ENCODE measurements at places on chromosomes 13 and 19.

- H3K27me3 ChIP-seq = no peaks in the 10 kb centered on the region
- no peak overlapping the region for H3K4me3 ChIP-seq
- no peaks in the 10 kb centered on the region for H3K36me3 ChIP-seq
- no peaks in the 10 kb centered on the region for H3K4me1 ChIP-seq
Measured at GRCh38 chr13:74871369-74872070, 610.4 kb downstream of the TBC1D4 start.

DNA sequence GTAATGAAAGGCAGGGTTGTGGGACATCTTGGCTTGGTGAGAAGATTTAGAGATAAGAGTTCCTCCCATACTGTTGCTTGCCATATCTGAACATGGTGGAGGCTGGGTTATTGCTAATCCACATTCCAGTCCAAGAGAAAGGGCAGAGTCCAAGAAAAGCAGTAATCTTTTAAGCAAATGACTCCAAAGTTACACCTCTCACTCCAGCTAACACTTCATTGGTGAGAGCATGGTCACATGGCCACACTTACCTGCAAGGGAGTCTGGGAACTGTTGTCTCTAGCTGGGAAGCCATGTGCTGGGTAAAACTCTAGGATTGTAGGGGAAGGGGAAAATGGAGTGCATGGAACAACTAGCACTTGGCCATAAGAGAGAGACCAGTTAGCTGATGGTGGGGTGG, 5.6 kb downstream of the C19orf81 start:
- H3K4me3 ChIP-seq = no peak overlapping the region
- DNase-seq = no peak
- H3K27ac ChIP-seq = no peak overlapping the region
- peaks cover 10% of the 10 kb centered on the region for H3K4me1 ChIP-seq

- H3K36me3 ChIP-seq = no peaks in the 10 kb centered on the region
- DNase-seq = no peak
- peaks cover 14% of the 10 kb centered on the region for H3K27me3 ChIP-seq
- H3K27ac ChIP-seq = no peak overlapping the region
- H3K4me1 ChIP-seq = peaks cover 13% of the 10 kb centered on the region
Measured at GRCh38 chr19:13869281-13869680, 7.7 kb upstream of the NANOS3 start.

DNA sequence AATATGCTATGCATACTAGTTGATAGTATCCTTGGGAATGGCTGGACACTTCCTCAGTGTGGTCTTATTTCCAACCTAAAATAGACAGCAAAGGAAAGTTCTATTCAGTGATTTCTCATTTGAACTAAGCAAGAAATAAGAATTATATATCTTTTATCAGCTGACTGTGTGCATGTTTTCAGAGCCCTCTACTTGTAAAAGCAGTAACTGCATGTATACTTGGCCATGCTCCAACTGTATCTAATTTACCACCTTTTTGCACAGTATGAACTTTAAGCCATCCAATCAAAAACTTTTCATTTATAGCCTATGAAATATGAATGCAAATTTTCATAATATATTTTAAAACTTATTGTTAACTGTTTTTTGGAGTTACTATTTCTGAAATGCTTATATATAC, 136.4 kb upstream of the PCDH9 start:
- H3K36me3 ChIP-seq = no peaks in the 10 kb centered on the region
- H3K27ac ChIP-seq = no peak overlapping the region
- H3K4me1 ChIP-seq = no peaks in the 10 kb centered on the region

- peak overlapping the region; percentile 17 for H3K4me3 ChIP-seq
- peak; percentile 28 for DNase-seq
- peaks cover 17% of the 10 kb centered on the region for H3K4me1 ChIP-seq
- no peaks in the 10 kb centered on the region for H3K36me3 ChIP-seq
Measured at GRCh38 chr19:39237200-39238184, 7.3 kb downstream of the IFNL3 start.

DNA sequence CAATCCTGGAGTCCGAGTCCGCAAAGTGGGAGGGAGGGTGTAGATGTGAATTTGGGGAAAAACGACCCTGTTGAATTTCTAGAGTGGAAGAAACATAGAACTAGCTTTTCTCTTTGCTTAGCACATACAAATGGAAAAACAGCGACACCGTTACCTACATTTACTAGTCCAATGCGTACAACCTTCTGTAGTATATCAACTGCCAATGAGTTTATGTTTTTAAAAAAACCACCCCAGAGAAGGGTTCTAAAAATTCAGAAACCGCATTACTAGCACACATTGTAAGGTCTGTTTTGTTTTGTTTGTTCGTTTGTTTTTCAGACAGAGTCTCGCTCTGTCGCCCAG, 332 bp upstream of the SUPT20H start:
- no peaks in the 10 kb centered on the region for H3K27me3 ChIP-seq
- H3K4me3 ChIP-seq = peak overlapping the region; percentile 79
- no peaks in the 10 kb centered on the region for H3K36me3 ChIP-seq
- peak overlapping the region; percentile 96 for H3K27ac ChIP-seq
- peaks cover 29% of the 10 kb centered on the region for H3K4me1 ChIP-seq

DNA sequence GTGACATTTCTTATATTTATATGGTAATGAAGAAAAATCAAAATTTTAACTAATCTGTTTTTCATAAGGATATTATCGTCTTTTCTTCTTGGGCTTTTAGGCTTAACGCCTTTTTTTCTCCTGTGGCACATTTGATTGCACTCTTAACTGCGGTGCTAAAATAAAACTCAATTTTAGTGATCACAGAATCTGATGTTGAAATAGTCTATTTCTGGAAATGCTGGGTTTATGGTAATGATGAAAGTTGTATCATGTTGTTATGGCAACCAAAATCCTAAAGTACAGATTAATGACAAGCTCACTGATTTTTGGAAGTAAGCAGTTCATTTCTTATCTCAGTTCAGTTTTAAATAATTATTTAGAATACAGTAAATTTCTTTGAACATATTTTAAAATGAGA, 85.3 kb downstream of the COG6 start:
- no peaks in the 10 kb centered on the region for H3K27me3 ChIP-seq
- H3K4me1 ChIP-seq = no peaks in the 10 kb centered on the region
- DNase-seq = no peak
- H3K27ac ChIP-seq = no peak overlapping the region
- H3K36me3 ChIP-seq = no peaks in the 10 kb centered on the region
- no peak overlapping the region for H3K4me3 ChIP-seq

GRCh38 chr19:42281146-42281826, 12.2 kb downstream of the CIC start:
- no peaks in the 10 kb centered on the region for H3K27me3 ChIP-seq
- H3K4me1 ChIP-seq = peaks cover 67% of the 10 kb centered on the region
- peak overlapping the region; percentile 47 for H3K27ac ChIP-seq
